ENCODE measurements at places on chromosomes 12 and 14.

DNA sequence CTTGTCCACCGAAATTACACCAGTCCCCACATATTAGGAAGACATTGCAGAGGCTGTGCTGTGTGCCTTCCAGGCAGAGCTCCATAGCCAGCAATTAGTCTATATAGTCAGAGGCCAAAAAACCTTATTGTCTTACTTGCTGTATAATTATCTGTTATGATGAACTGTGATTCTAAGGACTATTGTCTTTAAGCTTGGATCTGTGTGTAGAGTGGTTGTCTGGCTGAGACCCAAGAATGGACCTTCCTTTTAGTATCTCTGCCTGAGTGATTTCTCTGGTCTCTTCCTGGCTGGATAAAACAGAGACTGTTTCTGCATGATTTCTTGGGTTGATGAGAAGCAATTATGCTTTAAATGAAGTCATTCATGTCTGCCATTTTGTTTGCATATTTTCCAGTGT lies 465.3 kb downstream of the PRKD1 start:
- DNase-seq = no peak

- no peak for DNase-seq
Observed at GRCh38 chr12:109759595-109759994, 46.0 kb downstream of the FAM222A start.

DNA sequence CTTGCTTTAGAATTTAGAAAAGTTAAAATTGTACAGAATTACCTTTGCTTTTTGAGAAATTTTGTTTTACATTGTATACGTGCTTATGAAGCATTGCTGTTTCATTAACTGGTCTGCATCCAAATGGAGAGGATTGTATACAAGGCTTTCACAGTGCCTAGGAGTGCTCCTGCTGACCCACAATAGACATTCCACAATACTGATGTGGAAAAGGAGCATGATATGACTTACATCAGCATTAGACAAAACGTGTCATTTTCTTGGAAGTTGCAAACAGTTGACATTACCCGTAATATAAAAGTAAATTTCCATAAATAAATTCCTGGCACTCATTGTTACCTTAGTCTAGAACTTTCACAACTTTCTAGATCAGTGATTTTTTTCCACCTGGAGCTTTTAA lies 1.9 kb downstream of the PRKD1 start:
- no peak for DNase-seq

- no peak for DNase-seq
Observed at GRCh38 chr12:104991565-104992128, 5.5 kb downstream of the NOPCHAP1 start.

- DNase-seq = no peak
Observed at GRCh38 chr12:82810568-82810967, 123.9 kb downstream of the TMTC2 start.

GRCh38 chr12:94872671-94872970 lies 130.9 kb downstream of the NDUFA12 start:
- no peak for DNase-seq

GRCh38 chr12:123337070-123337469 lies 27.6 kb downstream of the SBNO1 start:
- no peak for DNase-seq
